MCF 10A (cell line): ENCODE measurements at places on chromosomes 7 and 10. TPM values are rescaled to one million over a fixed set of nuclear protein-coding genes. Genes with fewer than 3 reads are reported as not detected.

DNA sequence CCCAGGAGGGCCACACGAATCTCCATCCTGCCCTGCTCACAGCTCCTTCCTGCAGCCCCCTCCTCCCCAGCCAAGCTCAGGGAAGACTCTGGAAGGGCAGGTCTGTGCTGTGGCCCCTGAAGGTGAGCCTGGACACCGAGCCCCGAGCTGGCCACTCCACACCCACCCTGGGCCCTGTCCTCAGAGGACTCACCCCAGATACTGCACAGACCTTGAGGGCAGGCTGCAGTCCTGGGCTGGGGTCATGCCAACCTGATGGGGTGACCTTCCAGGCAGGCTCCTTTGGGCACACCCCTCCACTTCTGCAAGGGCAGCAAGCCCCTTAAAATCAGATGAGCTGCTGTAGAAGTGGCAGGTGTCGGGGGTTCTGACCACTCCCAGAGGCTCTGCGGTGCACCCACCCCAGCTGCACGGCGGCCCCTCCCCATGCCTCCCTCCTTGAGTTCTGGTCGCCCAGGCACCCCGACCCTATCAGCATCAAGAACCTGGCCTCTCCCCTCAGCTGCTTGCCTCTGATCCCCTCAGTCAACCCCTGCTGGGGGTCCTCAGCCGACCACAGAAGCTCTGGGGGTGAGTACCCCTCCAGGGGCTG, 24.3 kb downstream of the YKT6 start:
- peaks cover 2% of the 10 kb centered on the region for H3K36me3 ChIP-seq
- H3K4me1 ChIP-seq: peaks cover 26% of the 10 kb centered on the region
- H3K27ac ChIP-seq: peak overlapping the region; percentile 9
- DNase-seq: no peak

DNA sequence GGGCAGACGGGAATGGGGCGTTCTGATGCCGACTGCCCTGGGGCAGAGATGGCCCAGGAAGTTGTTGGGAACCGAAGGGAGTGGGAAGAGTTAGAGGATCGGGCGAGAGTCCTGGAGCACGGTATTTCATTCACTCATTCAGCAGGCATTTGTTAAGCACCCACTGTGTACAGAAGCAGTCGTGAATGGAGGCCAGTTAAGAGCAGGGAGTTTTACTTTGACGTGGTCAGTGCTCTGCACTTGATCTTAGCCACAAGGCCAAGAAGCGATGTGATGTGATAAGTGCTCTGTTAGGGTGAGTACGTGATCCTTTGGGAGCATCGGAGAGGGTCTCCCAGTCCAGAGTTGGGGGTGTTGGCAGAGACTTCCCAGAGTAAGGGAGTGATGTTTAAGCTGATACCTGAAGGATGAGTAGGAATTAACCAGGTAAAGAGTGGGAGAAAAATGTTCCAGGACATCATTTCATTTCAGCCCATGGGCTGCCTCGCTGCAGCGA, 890 bp downstream of the ZFYVE27 start:
- peaks cover 38% of the 10 kb centered on the region for H3K36me3 ChIP-seq
- no peak for DNase-seq
- H3K4me1 ChIP-seq: peaks cover 31% of the 10 kb centered on the region
- peak overlapping the region; percentile 89 for H3K27ac ChIP-seq
- peak overlapping the region; percentile 82 for H3K4me3 ChIP-seq
- no peaks in the 10 kb centered on the region for H3K27me3 ChIP-seq

GRCh38 chr7:105461518-105461917, 60.6 kb downstream of the PUS7 start:
- peak; percentile 8 for DNase-seq
- H3K27me3 ChIP-seq: no peaks in the 10 kb centered on the region
- peak overlapping the region; percentile 90 for H3K27ac ChIP-seq
- H3K4me3 ChIP-seq: no peak overlapping the region

- H3K4me1 ChIP-seq: peaks cover 20% of the 10 kb centered on the region
- no peaks in the 10 kb centered on the region for H3K27me3 ChIP-seq
- H3K27ac ChIP-seq: no peak overlapping the region
- DNase-seq: peak; percentile 82
Observed at GRCh38 chr7:18890134-18890533, 227.3 kb downstream of the TWIST1 start.

DNA sequence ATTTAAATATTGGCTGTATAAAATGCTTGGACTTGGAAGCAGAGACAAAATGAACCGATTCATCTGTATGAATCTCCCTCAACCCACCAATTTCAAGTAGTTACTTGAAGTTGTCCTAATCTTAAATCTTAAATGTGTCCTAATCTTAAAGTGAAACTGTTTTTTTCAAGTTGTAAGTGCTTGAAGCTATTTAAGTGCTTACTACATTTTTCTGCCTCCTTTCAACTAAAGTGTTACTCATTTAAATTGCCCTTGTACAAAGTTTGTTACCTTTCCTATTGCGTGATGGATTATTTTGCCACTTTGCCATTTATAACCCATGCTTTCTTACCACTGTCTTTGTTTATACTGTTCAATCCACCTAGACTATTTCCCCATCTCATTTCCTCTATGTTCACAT, 2.8 kb downstream of the BCAP29 start:
- peak overlapping the region; percentile 40 for H3K27ac ChIP-seq
- no peaks in the 10 kb centered on the region for H3K27me3 ChIP-seq
- H3K4me3 ChIP-seq: peak overlapping the region; percentile 60

DNA sequence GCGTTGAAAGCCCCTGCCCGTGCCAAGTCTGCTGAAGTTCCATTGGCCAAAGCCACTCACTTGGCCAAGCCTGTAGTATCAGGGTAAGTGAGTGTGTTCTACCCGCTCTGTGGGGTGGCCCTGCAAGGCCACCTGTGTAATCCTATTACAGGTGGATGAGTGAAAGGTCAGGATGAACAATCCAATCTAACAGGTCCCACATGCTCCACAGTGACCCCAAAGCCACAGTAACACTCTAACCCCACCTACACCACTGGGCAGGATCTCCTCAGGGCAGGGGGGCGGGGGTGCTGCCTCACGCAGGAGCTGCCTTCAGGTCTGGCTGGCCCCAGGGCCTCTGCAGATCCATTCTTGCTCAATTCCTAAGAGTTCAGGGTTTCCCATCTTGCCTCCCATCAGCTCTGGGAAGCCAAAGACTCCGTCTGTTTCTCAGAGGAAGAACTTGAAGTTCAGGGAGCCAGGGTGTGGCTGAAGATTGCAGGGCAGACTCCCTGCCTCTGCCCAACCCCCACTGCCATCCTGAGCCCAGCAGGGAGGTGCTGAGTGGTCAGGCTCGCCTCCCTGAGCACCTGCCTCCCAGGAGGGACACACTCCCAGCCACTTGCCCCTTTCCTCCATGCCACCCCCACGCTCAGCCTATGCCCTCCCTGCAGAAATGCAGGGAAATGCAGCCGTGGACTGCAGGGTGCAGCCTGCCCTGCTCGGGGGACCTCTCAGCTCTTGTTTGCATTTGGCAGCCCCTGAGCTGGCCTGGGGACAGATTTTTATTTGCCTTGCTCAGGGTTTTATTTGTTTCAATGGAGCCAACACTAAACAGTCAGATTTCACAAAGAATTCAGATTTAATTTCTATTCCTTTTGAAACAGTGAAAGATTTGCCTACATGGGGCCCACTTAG, 9.8 kb upstream of the COMTD1 start:
- no peaks in the 10 kb centered on the region for H3K36me3 ChIP-seq
- DNase-seq: peak; percentile 59
- no peak overlapping the region for H3K4me3 ChIP-seq
- H3K4me1 ChIP-seq: peaks cover 23% of the 10 kb centered on the region
- H3K27ac ChIP-seq: peak overlapping the region; percentile 22
- H3K27me3 ChIP-seq: no peaks in the 10 kb centered on the region

DNA sequence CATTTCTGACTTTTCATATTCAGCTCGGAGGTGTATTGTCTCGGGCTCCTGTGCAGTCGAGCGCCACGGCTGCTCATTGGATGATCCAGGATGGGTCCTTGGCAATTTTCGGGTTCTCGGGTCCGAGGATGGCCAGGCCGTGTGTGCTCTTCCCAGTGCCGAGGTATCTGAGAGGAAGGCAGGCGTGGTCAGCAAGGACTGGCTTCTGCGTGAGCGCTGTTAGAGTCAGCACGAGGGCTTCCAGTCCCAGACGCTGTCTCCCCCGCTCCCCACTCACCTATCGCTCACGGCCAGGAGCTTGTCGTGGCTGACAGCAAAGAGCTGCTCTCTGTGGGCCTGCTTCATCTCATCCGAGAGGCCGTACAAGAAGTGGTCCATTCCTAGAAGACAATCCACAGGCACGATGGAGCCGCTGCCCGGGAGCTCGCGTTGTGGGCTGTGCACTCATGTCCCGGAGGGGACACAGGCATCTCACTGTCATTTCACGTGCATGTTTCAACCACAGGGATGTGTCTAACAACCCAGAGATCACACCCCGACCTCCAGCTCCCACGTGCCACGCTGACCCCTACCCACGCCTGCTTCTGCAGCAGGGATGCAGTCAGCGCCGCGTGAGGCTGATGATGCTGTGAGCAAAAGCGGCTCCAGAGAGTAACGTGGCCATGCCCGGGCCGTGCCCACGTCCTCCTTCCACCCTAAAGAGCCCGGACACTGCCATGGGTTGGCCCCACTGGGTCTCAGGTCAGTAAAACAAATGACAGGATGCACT, 34.4 kb downstream of the PITRM1 start:
- no peak for DNase-seq
- no peak overlapping the region for H3K27ac ChIP-seq
- peaks cover 97% of the 10 kb centered on the region for H3K36me3 ChIP-seq
- no peak overlapping the region for H3K4me3 ChIP-seq
- H3K4me1 ChIP-seq: no peaks in the 10 kb centered on the region
- H3K27me3 ChIP-seq: no peaks in the 10 kb centered on the region

GRCh38 chr10:119478811-119479341, 63.6 kb downstream of the RGS10 start:
- no peak overlapping the region for H3K27ac ChIP-seq
- no peak for DNase-seq
- H3K36me3 ChIP-seq: no peaks in the 10 kb centered on the region
- H3K4me1 ChIP-seq: peaks cover 5% of the 10 kb centered on the region

- H3K4me3 ChIP-seq: no peak overlapping the region
- no peaks in the 10 kb centered on the region for H3K4me1 ChIP-seq
- peak; percentile 32 for DNase-seq
- no peaks in the 10 kb centered on the region for H3K36me3 ChIP-seq
Observed at GRCh38 chr7:74380720-74381119, 73.0 kb upstream of the GTF2IRD1 start.

- H3K4me3 ChIP-seq: no peak overlapping the region
- DNase-seq: peak; percentile 68
- peaks cover 7% of the 10 kb centered on the region for H3K4me1 ChIP-seq
- H3K27ac ChIP-seq: no peak overlapping the region
- peaks cover 26% of the 10 kb centered on the region for H3K27me3 ChIP-seq
- no peaks in the 10 kb centered on the region for H3K36me3 ChIP-seq
Observed at GRCh38 chr7:38318803-38319416, 45.5 kb upstream of the TARP start.

- H3K27me3 ChIP-seq: no peaks in the 10 kb centered on the region
- peak; percentile 87 for DNase-seq
- H3K4me3 ChIP-seq: peak overlapping the region; percentile 62
- H3K4me1 ChIP-seq: peaks cover 36% of the 10 kb centered on the region
Observed at GRCh38 chr7:43764807-43765491, 6.5 kb downstream of the BLVRA start.

GRCh38 chr7:129273936-129274335, 49.1 kb downstream of the AHCYL2 start:
- DNase-seq: no peak
- H3K4me1 ChIP-seq: no peaks in the 10 kb centered on the region
- no peak overlapping the region for H3K4me3 ChIP-seq
- peaks cover 18% of the 10 kb centered on the region for H3K36me3 ChIP-seq
- no peaks in the 10 kb centered on the region for H3K27me3 ChIP-seq

DNA sequence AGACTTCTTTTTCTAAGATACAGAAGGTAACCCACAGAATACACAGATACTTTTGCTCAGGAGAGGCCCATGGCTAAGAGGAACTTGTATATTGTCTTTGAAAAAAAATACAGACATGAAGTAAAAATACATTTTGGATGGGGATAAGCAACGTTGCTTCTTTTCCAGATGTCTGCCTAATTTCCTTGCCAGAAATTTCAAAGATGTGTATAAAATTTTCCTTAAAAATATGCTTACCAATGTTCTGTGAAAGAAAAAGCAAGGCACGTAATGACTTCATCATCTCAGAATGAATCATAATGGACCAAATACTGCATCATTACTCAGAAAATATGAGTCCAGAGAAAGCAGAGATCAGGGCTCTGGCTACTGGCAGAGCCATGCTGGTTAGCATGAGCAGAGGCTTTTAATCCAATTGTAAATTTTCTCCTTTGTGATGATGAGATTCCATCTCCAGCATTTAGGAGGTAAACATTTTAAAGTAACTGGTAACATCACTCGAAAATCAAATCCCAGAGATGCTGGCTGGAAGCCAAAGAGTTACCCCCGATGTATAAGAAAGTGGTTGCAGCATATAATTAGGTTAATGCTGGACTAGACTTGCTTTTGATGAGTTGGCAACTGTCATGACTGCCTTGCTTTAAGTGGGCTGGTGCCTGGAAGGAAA, 272.5 kb downstream of the SEMA3A start:
- H3K4me1 ChIP-seq: no peaks in the 10 kb centered on the region
- peaks cover 33% of the 10 kb centered on the region for H3K27me3 ChIP-seq
- no peak overlapping the region for H3K27ac ChIP-seq
- no peak overlapping the region for H3K4me3 ChIP-seq

DNA sequence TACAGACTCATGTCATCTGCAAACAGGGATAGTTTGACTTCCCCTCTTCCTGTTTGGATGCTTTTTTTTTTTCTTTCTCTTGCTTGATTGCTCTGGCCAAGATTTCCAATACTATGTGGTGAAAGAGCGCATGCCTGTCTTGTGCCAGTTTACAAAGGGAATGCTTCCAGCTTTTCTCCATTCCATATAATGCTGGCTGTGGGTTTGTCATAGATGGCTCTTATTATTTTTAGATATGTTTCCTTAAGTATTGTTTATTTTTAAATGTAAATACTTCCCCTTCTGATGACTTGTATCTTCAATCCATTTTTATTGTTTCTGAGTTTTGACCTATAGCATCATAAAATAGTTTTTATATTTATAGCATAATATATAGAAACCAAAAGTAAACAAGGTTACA, 17.9 kb downstream of the FAM237B start:
- no peak for DNase-seq
- no peak overlapping the region for H3K4me3 ChIP-seq
- no peaks in the 10 kb centered on the region for H3K36me3 ChIP-seq
- H3K4me1 ChIP-seq: no peaks in the 10 kb centered on the region
- H3K27me3 ChIP-seq: no peaks in the 10 kb centered on the region

The CPVL gene
- total RNA-seq: 29.2 and 49.0 TPM in 2 replicates

The NRBF2 gene
- total RNA-seq: 44.9 and 56.9 TPM in 2 replicates

The LDB3 gene
- total RNA-seq: 0.23 and 0.29 TPM in 2 replicates
